ENCODE measurements at places on chromosomes 13 and 19.

- no peak for DNase-seq
Observed at GRCh38 chr19:39923862-39924261, 10.6 kb downstream of the FCGBP start.

GRCh38 chr13:113048766-113049165, 56.8 kb upstream of the F7 start:
- no peak for DNase-seq

GRCh38 chr19:45526143-45526542, 18.9 kb downstream of the VASP start:
- no peak for DNase-seq

DNA sequence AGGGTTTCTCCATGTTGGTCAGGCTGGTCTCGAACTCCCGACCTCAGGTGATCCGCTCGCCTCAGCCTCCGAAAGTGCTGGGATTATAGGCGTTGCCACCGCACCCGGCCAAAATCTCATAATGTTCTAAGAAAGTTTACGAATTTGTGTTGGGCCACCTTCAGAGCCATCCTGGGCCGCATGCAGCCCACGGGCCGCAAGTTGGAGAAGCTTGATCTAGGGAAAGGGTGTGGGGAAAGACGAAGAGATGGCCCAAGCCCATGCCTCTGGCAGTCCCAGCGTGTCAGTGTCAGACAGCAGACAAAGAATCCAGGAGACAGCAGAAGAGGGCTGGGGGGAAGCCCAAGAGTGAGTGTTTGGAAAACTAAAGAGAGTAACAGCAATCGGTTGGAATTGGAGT, 17.3 kb upstream of the PNMA8C start:
- no peak for DNase-seq

DNA sequence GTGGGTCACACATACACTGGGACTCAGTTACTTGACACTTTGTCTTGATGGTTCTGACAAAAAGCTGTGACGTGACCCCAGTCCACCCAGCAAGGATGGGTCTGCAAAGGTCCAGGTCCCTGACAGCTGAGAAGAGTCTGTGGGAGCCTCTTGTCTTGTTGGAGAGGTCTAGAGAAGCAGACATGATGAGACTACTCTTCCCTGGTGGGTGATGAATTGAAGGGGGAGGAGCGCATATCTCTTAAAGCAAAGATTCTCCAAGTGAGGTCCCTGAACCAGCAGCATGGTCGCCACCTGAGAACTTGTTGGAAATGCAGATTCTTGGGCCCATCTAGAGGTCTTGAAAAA, 78.5 kb upstream of the MEDAG start:
- no peak for DNase-seq

DNA sequence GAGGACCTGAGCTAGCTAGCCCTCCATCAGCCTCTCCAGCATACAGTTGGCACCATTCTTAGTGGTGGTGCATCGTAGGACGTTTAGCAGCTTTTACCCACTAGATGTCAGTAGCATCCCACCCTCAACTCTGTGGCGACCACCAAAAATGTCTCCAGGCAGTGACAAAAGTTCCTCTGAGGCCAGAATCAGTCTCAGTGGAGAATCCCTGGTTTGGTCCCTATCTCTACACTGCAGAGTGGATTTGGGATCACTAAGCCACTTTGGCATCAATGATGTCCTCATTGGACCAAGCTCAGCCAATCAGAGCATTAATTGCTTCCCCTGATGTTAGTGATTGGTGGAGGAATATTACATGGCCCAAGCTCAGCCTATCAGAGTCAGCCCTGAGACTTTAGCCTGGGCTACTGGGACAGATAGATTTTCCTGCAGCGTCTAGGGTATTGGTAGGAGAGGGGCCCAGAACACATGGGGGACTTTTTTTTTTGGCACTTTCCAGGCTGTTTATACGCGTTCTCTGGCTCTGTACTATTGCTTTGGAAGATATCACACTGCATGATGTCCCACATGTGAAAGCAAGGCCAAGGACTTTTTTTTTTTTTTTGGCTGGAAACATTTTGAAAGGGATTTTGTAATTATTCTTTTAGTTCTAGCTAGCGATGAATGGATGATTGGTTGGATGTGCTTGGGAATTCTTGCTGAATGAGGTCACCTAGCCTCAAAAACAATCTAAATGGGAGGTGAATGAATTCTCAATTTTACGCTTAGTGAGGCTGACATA, 7.0 kb downstream of the TMEM221 start:
- no peak for DNase-seq

- DNase-seq: no peak
Observed at GRCh38 chr19:51431124-51431523, 13.7 kb upstream of the SIGLEC10 start.

DNA sequence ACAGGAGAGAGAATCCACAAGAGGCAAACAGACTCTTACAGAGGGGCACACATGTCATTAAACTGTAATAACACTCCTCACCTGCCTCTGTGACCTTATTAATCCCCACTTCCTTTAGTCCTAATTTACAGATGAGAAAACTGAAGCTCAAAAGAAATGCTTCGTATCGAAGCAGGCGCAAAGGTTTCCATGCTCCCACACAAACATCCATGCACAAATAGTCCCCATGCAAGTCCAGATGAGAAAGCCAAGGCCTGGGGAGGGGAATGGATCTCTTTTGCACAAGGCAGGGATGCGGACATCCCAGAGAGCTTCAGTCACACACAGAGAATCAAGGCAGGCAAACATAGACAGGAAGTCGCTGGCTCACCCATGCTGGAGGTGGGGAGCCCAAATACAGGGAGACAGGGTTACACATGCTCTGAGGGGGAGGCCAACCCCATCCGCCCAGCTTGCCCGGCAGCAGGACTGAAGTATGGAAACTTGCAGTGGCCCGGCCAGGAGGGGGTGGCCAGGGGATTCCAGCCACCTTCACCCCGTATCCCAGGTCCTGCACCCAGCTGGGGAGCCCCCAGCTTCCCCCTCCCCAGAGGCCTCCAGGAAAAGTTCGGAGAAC, 468 bp downstream of the S1PR5 start:
- no peak for DNase-seq

- DNase-seq: no peak
Observed at GRCh38 chr19:15256708-15257331, 24.6 kb upstream of the EPHX3 start.

- no peak for DNase-seq
Observed at GRCh38 chr13:50697746-50698539, 145.5 kb downstream of the DLEU7 start.

DNA sequence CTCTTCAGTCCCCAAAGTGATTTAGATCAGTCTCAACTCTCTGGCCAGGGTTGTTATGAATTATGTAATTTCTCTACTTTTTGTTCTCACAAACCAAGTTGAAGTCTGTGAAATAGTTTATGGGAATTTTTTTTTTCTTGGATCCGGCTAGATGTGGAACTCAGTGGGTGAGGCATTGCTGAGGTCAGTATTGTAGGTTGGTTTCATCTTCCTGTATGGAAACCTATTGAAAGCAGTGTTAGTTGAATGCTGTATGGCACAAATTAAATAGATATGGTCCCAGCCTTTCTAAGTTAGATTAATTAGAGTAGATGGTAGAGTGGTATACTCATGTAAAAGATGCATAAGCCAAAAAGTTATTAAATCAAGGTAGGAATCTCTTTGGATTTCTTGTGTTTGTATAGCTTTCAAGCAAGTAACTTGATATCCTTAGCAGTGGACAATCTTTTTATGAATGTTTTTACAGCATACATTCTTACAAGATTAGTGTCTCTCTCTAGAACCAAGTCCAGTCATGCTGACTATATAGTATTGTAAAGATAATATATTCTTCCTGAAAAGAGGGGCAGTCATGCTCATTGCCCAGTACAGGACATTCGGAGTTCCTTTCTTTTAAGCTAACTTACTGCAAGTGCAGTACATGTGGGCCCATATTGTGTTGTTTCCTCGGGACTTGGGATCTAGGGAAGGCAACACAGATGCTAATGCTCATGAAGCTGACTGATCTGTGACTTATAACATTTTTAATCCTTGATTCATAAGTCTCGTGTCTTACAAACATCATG, 2541.1 kb downstream of the PCDH9 start:
- no peak for DNase-seq

- peak; percentile 59 for DNase-seq
Observed at GRCh38 chr19:17424743-17425365, 5.0 kb downstream of the MVB12A start.

DNA sequence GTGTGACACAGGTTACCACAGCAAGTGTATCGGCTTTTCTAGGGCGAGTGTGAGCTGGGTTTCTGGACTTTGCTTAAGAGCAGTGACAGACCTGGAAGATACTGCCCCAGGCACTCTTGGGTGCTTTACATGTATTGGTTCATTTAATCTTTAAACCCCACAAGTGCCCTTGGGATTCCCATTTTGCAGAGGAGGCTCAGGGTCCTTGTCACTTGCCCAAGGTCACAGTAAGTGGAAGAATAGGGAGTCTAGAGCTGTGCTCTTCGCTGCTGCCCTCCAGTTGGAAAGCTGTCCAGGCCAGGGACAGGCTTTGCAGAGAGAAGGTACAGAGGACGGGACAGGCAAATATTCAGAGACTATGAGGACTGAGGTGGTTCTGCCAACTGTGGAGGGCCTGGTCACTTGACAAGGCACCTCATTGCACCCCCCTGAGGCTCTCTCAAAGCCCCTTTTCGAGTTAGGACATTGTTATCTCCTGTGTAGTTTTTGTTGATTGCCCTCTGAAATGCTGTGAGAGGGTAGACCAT, 42.4 kb downstream of the BBC3 start:
- DNase-seq: no peak

DNA sequence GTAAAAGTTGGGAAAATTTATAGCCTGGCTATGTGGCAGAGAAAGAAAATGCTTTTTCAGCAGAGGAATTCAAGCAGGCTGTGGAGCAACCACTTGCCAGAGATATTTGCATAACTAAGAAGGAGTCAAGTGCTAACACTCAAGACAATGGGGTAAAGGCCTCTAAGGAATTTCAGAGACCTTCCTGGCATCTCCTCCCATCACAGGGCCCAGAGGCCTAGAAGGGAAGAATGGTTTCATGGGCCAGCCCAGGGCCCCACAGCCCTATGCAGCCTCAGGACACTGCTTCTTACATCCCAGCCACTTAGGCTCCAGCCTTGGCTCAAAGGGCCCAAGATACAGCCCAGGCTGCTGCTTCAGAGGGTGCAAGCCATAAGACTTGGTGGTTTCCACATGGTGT, 14.3 kb downstream of the SLC15A1 start:
- no peak for DNase-seq

DNA sequence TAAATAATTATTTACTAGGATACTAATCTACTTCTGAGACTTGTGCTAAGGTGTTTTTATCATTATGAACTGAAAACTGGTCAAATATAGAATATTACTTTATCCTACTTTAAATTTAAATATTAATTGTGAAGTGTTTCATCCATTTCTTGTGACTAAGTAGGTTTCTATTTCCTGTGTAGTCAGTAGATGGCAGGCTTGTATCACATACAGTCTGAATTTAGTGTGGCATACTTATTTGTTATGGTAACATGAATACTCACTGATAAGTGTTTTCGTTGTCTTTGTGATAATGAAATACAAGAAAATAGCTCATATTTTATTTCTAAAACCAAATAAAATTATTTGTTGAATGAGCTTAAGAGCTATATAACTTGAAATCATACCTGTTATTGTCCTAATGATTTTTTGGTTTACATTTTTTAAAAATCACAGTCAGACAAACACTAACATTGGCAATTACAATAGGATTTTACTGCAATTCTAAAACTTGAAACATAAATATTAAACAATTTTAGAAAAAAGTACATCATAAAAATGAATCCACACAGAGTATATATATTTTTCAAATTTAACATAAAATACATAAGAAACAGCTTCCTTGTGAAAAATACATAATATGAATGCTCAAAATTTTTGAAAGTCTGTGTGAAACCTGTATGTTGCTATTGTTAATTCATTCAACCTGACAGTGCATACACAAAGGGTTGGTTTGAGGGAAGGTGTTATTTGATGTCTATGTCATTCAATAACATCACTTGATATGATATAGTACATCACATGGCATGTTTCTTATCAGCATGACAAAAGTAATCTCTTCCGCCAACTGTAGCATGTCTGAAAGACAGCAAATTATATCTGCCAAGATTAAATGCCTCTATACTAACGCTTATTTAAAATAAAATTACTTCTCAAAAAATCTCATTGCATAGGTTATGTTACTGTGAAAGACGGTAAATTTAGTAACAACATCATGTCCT, 904.8 kb upstream of the PCDH20 start:
- DNase-seq: peak; percentile 25

DNA sequence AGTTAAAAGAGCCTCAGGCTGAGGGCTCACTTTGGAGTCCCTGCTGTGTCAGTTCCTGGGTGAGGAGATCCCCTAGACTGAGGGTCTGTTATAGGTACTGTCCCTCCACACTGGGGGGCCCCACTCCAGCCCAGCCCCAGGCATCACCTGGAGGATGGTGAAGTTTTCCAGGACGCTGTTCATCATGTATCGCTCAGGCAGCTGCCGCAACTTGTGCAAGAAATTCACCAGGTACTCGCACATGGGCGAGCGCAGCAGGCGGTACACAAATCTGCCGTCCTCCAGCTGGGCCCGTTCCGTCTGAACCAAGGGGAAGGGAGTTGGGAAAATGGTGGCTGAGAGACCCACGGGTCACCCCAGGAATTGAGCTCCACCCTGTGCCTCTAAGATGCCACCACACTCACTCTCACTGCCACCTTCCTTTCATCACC, 7.1 kb downstream of the CD37 start:
- no peak for DNase-seq

DNA sequence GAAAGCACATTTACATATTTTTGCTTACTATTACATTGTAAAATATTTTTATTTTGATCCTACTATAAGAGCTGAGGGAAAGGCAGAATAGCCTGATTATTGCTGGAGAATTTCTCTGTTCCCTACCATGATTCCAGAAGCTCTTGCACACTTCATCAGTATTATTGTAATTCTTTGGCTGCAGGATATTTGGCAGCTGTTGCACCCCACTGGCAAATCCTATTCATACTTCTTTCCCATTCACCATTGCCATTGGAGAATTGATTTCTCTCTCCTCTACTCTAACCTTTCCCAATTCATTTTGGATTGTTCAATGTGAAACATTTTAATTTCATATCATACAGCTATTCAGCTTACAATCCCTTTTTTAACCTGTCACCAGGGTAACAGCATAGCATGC, 238.0 kb downstream of the GGACT start:
- no peak for DNase-seq

DNA sequence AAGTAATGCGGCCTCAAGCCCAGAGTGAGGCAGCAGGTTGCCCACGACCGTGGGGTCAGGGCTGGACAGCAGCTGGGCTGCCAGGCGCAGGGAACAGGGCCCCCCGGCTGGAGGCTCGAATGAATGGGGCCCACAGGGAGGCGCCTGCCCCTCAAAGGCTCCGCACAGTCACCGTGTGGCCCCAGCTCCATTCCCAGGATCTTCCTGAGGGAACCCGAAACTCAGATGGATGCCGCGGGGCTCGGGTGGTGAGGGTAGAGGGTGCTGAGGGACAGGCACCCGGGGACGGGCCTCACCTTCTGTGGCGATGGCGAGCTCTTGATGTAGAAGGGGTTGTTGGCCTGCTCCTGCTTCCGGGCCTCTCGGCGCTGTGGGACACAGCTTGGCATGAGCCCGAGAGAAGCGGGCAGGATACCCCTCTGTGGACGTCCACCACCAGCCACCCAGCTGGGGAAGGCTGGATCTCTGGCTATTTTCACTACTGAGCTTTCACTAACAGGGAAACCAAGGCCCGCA, 19.3 kb downstream of the IZUMO4 start:
- no peak for DNase-seq
